Ammon's horn (tissue), 1 donor: ENCODE measurements at places on chromosomes 12 and 14.

DNA sequence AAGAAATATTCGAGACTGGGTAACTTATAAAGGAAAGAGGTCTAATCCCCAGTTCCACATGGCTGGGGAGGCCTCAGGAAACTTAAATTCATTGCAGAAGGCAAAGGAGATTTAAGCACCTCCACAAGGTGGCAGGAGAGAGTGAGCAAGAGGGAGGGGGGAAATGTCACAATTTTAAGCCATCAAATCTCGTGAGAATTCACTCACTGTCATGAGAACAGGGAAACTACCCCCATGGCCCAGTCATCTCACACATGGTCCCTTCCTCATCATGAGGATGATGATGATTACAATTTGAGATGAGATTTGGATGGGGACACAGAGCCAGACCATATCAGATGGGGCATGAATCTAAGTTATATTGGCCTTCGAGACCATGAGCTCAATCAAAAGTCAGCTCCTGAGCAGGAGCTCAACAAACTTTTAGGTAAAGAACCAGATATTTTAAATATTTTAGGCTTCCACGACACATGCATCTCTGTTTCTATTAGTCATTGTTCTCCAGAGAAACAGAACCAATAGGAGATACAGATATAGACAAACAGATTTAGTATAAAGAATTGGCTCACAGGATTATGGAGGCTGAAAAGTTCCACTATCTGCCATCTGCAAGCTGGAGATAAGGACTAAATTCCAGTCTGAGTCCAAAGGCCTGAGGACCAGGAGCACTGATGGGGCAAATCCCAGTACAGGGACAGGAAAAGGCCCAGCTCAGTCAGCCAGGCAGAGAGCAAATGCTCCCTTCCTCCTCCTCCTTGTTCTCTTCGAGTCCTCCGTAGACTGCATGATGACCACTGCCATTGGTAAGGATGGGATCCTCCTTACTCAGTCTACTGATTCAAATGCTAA lies 24.9 kb downstream of the DGLUCY start:
- no peak for DNase-seq

DNA sequence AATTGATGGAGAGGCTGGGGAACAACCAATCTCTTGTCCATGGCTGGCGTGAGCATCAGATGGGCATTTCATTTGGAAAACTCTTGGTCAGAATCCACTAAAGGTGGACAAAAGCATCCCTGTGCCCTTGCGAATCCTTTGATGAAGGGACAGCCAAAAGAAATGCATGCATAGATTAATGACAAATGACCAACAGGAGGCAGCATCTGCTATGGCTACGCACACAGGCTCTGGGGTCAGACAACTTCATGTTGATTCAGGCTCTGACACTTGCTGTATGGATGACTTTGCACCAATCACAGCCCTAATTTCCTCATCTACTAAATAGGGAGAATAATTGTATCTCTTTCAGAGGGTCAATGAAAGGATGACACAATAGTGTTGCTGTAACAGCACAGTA lies 117.5 kb downstream of the ASCL4 start:
- no peak for DNase-seq

DNA sequence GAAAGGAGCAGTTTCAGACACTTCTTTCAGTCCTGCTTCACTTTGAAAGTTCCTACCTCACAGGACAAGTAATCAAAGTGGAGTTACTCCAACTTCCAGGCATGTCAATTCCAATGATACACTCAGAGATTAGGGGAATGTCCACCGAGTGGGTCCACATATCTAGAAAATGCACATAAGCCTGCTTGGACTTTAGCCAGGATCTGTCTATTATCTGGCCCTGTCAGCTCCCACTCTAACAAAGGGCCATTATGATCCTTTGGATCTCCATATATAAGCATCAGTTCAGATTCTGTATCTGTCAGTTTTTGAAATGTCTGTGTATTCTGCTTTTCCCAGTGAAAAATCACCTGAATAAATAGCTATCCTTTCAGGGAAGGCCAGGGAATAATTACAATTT lies 112.9 kb upstream of the ATXN7L3B start:
- peak; percentile 65 for DNase-seq

- no peak for DNase-seq
Measured at GRCh38 chr14:65238456-65238855, 136.1 kb upstream of the MAX start.

GRCh38 chr12:62679608-62680007 lies 213.0 kb downstream of the MON2 start:
- no peak for DNase-seq

DNA sequence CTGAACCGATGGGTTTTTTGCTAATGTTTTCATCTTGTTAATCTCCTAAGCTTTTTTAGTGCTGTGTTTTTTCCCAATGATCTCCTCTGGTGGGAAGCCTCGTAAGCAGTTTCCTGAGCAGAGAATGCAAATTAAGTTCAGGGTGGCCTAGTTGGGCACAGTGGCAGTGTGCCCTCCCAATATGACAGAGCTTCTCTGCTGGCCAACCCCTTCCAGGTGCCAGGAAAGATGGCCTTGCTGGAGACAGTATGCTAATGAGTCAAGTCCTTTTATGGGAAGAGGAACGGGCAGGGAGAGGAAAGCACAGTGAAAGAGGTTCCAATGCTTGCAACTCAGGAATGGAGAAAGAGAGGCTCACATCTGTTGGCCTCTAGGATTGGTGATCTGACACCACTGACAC lies 115.8 kb downstream of the GCH1 start:
- DNase-seq, result no peak

GRCh38 chr14:75519826-75520728 lies 2.2 kb upstream of the BATF start:
- DNase-seq, result no peak

- no peak for DNase-seq
Measured at GRCh38 chr14:105076296-105076804, 11.1 kb upstream of the GPR132 start.

GRCh38 chr14:100667656-100668055 lies 59.0 kb upstream of the DLK1 start:
- DNase-seq, result no peak

DNA sequence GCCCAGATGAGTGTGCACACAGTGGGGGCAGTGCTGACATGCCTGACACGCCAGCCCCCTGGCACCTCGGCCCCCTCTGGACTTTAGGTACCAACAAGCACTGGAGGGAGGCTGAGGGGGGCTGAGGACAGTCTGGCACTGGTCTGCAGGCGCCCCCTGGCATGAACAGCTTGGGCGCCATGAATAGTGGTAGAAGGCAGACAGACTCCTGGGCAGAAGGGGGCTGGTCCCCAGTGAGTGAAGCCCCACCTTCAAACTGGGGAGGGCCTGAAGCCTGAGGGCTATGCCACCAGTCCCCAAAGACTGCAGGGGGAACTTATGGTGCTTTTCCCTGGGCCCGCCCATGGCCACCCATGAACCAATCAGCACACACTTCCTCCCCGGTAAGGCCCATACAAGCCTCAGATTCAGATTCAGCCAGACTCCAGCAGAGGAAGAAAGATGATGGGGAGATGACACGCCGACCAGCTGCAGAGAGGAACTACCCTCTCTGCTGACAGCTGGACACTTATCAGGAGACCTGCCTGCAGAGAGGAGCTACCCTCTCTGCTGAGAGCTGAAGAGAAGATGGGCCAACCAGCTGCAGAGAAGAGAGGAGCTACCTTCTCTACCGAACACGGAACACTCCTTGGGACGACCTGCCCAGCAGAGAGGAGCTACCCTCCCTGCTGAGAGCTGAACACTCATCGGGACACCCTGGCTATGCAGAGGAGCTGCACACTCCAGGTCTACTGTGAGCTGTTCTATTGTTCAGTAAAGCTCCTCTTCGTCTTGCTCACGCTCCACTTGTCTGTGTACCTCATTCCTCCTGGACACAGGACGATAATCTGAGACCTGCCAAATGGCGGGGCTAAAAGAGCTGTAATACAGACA lies 324.5 kb downstream of the PCNX1 start:
- peak; percentile 26 for DNase-seq

GRCh38 chr12:63964301-63964700 lies 119.8 kb downstream of the SRGAP1 start:
- DNase-seq, result no peak

DNA sequence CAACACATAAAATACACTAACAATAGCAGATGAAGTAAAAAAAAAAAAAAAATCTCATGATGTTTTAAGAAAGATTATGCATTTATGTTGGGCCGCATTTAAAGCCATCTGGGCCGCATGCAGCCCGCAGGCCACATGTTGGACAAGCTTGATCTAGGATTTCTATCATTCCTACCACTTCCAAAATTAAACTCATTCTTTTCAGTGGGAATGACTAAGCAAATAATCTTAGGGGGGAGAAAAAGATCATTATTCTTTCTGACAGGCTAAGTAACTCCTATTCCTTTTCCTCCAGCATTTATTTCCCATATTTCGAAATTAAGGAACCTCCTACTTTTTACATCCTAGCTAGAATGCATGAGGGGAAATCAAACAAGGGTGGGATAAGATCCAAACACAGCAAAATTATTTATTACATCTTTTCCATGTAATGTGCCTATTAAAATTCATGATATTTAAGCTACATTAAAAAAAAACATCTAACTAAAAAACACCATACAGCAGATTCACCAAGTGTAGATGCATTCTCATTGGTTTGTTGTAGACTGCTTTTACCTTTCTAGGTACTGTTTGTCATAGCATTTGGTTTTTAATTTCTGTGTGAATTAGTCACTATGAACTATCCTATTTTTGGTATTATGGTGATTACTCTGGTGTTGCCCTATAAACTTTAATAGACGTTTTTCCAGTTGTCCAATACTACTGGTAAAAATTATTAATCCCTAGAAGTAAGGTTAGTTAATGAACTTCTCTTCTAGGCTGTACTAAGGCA lies 76.1 kb downstream of the RASSF8 start:
- no peak for DNase-seq

- no peak for DNase-seq
Measured at GRCh38 chr12:127077262-127078045, 1189.5 kb upstream of the TMEM132C start.

DNA sequence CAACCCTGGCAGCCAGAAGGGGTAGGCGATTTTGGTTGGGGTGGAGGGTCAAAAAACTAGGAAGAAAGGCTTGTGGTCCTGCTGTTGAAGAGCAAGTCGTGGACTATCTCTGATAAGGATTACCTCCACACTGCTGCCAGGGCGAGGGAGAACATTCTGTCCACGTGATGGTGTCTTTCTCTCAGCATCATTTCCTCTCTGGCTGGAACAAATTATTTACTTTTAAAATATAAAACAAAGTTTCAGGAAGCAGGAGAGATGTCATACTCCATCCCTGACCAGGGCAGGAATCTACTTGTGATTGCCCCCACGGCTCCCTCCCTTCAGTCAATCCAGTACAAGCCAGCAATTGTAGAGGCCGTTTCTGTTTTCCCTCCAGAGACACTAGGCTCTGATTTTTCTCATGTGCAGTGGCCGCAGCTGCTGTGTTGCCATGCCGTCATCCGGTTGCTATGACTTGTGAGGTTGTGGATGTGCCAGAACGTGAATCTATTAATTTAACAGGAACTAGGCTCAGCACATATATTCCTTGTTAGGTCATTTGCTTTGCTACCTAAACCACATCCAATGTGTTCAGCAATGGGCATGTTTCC lies 61.5 kb upstream of the PTGR2 start:
- DNase-seq, result peak; percentile 93

- DNase-seq, result no peak
Measured at GRCh38 chr12:56998981-56999380, 7.4 kb downstream of the ZBTB39 start.

GRCh38 chr12:25110260-25110659 lies 84.7 kb downstream of the DNAI7 start:
- no peak for DNase-seq

DNA sequence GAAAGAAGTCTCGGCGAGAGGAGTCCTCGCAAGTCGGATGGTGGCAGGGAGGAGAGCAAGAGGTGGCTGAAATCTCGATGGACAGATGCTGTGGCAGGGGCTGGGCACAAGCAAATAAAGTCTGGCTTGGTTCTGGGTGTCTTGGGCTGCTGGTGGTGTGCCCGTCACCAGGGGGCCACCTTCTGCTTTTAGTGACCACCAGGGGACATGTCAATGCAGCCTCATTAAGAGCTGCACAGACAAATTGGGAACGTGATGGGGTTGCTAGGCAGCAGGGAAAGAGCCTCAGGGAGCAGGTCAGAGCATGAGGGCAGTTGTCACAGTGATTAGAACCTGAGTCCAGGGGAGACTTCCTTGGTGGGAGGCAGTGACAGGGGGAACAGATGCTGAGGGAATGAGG lies 44.0 kb downstream of the LRRC74A start:
- no peak for DNase-seq

DNA sequence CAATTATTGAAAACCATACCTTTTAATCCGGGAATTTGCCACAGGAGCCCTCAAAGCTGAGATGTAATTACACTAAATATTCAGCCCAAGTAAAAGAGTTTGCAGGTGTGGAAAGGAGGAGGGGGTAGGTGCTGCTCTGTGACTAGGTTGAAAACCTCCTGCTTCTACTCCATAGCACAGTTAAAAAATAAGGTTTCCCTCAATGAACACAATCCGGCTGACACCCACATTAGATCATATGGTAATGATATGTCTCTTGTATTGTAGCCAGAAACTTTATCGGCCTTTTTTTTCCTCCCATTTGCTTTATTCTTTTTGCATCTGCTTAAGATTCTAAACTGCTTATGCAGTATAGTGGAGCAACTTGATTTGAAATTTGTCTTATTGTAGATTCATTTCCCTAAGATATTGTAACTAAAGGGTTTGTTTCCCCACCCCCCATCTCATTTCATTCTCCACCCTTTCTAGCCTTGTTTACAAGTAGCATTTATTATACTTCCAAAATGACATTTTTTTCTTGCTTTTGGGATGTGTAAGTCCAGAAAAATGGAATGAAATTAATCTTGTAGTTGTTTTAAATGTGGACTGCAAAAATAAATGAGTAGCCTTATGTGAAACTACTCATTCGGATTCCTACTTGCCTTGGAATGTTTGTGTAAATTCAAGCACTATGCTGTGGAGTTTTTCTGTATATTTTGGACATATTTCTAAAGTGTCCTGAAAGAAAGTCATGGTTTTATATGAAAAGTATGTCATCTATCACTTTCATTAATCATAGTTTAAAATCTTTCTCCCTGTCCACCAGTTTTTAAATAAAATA lies at the start of gene DCN:
DCN (minus strand) TSS at position 182 of the 820 bp plus-strand sequence. CDS start 4,265 bp downstream, outside the sequence.
- DNase-seq, result no peak

GRCh38 chr12:91225316-91225715 lies 42.7 kb upstream of the DCN start:
- DNase-seq, result no peak

- DNase-seq, result no peak
Measured at GRCh38 chr14:35331605-35332516, 39.7 kb downstream of the PSMA6 start.

GRCh38 chr12:67780580-67781084 lies 132.1 kb downstream of the DYRK2 start:
- DNase-seq, result no peak

DNA sequence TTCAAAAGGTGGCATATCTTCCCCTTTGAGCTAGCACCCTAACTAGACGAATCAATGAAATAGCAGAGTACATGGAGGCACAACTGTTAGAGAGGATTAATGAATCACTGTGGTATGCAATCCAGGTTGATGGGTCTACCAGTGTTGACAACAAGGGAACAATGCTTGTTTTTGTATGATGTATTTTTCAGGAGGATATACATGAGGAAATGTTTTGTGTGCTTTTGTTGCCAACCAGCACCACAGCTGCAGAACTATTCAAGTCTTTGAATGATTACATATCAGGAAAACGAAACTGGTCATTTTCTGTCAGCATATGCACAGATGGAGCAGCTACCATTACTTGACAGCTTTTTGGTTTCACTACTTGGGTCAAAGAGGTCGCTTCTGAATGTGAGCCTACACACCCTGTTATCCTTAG lies 142.6 kb downstream of the GPHN start:
- no peak for DNase-seq
